ENCODE measurements at places on chromosomes 16 and 17.
A peak's percentile ranks its signal among the peaks of the same experiment; 100 is the strongest.

GRCh38 chr16:57239107-57239506 lies 6.0 kb upstream of the ARL2BP start:
- DNase-seq = no peak

- DNase-seq = no peak
Observed at GRCh38 chr17:35213412-35213940, 19.3 kb upstream of the SLC35G3 start.

GRCh38 chr17:73029991-73030390 lies 62.5 kb downstream of the SLC39A11 start:
- no peak for DNase-seq

- DNase-seq = peak; percentile 71
Observed at GRCh38 chr17:81142301-81143199, 22.8 kb upstream of the PVALEF start.

DNA sequence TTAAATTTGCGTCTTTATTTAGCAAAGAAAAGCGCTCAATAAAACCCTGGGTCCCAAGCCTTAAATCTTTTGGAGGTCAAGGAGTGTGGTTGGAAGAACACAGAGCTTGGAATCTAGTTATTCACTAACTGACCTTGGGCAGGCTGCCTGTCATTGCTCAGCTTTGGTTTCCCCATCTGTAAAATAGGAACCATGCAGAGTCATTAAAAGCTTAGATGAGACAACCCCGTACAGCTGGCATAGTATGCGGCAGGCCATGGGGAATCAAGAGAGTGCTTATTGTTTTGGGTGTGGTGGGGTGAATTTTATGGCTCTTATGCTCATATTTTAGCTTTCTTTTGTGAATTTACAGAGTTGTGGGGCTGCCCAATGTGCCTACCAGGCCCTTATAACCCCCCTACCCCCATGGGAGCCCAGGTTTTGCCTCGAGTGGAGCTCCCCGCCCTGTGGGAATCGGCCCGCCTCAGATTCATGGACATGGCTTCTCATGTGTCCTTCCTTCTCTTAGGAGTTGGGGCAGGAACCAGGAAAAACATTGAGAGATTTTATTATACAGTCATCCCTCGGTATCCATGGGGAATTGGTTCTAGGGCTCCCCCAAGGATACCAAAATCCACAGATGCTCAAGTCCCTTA lies 113.5 kb downstream of the CLEC16A start:
- DNase-seq = no peak

GRCh38 chr17:81514739-81515529 lies 2.3 kb upstream of the ACTG1 start:
- DNase-seq = peak; percentile 79

DNA sequence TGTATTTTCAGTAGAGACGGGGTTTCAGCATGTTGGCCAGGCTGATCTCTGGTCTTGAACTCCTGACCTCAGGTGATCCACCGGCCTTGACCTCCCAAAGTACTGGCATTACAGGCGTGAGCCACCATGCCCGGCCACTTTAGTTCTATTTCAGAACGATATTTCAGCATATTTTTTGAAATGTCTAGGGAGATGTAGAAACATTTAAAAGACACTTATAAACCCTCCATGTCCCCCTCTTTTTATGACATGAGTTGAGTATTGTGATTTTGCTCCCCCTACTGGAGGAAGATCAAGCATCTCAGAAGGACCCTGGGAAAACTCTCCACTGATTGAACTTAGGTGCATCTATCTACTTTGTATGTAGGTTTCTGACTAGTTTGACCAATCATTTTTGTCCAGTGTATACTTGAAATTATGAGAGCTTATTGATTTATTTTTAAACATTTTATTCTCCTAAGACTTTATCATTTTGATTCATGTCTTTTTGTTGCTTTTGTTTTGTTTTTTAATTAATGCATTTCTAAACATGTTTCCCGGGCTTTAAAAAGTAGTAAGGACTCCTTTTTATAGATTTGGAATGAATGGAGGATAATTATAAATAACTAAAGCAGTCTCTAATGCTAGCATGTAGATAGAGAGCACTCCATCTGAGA lies 105.1 kb downstream of the CHD9 start:
- no peak for DNase-seq

GRCh38 chr17:58335779-58336455 lies 7.3 kb upstream of the TSPOAP1 start:
- peak; percentile 75 for DNase-seq

GRCh38 chr16:89052890-89053724 lies 40.5 kb upstream of the ACSF3 start:
- DNase-seq = no peak

- DNase-seq = no peak
Observed at GRCh38 chr16:28842696-28843095, 3.5 kb downstream of the TUFM start.

DNA sequence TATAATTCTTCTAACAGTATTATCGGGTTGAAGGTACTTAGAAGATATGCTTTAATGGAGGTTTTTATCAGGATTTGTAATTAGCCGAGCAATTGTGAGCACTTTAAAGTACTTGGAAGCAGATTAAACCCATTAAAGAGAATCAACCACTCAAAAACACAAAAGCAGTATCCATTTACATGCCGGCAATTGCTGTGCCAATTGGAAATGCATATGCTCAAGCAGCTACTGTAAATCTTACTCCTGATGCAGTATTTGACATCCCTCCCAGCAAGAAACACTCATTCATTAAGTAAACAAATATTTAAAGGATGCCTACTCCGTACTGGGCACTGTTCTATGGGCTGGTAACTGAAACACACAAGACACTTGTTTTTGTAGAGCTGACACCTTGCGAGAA lies 11.4 kb upstream of the CCL1 start:
- DNase-seq = no peak

- no peak for DNase-seq
Observed at GRCh38 chr17:71966459-71967313, 154.1 kb upstream of the SOX9 start.

- no peak for DNase-seq
Observed at GRCh38 chr16:22890976-22891375, 77.0 kb downstream of the HS3ST2 start.

GRCh38 chr17:7238420-7239090 lies 702 bp downstream of the PHF23 start:
- no peak for DNase-seq

- no peak for DNase-seq
Observed at GRCh38 chr16:75111961-75112733, 4.4 kb downstream of the LDHD start.

DNA sequence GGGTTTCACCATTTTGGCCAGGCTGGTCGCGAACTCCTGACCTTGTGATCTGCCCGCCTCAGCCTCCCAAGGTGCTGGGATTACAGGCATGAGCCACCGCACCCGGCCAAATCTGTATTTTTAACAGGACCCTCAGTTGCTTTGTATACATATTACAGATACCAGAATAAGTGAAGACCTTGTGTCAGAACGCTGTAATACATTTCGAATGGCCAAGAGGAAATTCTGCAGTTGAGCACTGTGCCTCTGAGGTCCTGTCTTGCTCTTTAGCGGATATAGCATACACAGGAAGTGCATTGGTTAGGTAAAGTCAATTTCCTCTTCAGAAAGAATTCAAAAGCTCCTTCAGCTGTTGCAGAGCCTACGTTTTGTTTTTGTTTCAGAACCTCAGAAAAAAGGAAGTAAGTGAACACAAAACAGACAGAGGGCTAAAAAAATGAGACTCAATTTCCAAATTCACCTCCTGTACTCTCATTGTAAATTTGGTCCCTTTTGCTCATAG lies 15.7 kb downstream of the CRLF3 start:
- no peak for DNase-seq

DNA sequence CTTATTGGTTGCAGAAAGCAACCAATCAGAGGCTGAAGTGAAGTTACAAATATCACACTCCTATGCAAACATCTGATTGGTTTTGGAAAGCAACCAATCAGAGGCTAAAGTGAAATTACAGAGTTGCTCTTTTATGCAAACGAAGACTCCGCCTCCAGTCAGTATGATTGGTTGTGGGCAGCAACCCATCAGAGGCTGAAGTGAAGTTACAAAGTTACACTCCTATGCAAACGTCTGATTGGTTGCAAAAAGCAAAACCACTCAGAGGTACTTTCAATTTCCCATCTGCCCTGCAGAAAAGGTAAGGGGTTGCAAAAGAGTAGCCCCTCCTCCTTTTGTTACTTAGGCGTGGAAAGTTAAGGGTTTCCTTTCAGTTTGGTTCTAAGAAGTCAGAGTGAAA lies 697.3 kb downstream of the MAF start:
- no peak for DNase-seq

DNA sequence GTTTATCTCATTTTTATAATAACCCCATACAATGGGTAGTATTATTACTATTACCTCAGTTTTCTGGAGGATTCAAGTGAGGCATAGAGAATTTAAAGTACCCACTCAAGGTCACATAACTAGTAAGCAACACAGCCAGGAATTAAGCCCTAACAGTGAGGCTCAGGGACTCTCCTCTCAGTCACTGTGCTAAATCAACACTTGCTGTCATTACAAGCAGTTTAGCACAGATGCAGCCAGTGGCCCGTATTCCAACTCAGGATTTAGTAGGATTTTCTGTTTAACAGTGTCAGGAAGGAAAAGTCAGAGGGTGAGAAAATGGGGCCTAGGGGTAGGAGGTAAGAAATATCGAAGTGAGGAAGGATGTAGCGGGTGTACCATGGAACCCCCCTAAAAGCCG lies 536.9 kb downstream of the TMEM114 start:
- DNase-seq = no peak

GRCh38 chr17:13420878-13421277 lies 180.9 kb downstream of the HS3ST3A1 start:
- no peak for DNase-seq

DNA sequence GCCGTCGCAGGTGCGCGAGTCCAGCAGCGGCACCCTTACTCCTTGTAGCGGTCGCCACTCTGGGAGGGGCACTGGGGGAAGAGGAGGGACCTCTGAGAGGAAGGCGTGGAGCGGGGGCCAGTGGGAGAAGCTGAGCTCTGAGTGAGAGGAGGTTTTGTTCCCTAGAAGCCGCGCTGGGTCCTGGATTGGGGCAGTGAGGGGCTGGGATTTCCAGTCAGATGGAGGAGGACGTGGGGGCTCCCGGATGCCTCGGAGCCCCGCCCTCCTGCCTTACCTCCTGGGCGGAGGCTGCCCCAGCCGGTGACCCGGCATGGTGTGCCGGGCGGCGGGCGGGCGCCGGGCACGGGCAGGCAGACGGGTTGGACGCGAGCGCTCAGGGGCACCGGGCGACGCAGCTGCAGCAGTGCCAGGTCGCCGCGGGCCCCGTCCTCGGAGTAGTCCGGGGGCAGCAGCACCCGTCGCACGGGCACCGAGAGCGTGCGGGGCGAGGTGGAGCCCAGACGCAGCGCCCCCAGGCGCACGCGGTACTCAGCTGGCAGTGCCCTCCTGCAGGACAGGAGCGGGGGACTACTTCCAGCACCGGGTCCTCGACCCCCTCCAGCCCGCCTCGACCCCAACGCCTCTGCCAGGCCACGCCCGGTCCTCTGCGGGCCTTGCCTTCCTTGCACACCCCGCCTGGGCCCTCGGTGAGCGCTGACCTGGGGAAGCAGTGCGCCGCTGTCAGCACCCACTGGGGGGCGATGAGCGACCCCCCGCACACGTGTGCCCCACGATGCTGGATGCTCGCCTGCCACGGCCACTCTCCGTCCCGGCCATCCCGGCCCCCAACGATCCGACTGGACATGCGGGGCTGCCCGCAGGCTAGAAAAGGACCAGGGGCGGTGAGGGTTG lies 2.0 kb downstream of the PRSS33 start:
- DNase-seq = peak; percentile 57

DNA sequence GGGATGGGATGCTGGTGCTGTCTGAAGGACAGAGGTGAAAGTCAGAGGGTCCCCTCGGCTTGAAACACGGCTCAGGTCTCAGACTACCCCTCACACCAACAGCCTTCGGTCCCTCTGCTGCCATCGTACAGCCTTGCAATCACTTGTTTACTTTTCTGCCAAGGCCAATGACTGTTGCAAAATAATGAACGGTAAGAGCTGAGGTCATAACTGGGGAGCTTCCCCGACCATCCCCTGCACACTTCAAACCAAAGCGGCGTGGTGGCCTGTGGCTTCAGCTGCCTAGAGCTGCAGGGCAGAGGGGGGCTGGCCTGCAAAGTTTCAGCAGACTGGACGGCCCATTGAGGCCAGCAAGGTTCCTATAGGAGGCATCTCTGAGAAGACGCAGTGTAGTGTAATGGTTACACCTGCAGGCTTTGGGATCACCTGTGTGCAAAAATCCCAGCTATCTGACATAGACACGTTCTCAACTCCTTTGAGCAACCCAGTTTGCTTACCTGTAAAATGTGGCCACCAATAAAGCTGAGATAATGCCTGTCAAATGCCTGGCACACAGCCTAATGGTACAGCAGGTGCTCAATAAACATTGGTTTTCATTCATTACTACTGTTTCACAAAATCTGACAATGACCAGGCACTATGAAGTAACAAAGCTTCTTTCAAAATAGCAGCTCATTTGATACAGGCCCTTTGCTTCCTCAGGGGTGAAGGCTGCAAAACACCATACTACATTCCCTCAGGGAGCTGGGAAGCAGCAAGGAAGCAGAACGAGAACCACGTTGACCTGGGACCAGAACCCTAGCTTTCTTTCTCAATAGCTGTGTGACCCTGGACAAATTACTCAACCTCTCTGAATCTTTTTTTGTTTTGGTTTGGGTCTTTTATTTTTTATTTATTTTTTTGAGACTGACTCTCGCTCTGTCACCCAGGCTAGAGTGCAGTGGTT lies 5.0 kb downstream of the PAM16 start:
- no peak for DNase-seq

GRCh38 chr17:62832405-62832804 lies 24.3 kb upstream of the MARCHF10 start:
- no peak for DNase-seq

DNA sequence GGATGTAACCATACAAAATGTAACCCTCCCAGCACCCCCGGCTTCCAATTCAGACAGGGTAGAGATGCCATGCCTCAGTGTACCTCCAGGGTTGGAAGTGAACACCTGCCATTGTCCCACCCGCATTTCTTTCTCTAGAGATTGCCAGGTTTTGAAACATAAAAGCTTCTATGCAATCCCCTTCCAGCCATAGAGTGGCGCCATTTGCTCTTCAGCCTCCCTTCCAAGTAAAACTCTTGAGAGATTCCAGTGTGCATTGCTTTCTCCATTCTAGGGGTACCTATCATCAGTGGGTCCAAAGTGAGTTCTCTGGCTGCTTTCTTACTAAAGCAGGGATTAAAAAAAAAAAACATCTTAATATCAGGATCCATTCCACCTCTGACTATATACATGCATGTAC lies 133.1 kb upstream of the RPL38 start:
- no peak for DNase-seq

DNA sequence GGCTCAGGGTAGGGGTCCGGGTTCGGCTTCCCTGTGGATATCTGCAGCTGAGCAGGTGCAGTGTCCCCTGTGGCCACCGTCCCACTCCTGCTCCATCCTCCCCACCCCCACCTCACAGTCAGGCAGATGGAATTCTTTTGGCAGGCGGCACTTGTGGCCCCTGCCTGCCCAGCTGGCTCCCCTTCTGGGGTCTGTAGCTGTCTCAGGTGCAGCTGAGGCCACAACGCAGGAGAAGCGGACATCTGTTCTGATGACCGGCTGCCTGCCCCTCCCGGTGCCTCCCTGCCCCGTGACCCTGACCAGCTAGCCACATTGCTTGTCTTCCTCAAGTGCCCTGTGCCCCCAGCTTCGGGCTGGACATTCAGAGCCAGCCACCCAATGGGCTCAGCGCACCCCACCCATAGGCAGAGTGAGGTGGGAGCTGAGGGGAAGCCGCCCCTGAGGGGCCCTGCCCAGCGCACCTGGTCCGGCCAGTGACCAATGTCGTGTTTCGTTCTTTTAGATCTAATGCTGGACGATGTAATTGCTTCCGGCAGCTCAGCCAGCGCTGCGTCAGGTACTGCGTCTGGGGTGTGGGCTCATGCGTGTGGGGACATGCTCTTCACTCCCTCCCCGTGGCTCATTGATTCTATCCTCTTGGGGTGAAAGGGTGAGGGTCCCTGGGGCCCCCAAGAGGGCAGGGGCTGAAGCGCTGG lies 25.2 kb upstream of the ABCC3 start:
- DNase-seq = no peak
